Activated effector memory CD4-positive, alpha-beta T cell treated with anti-CD3 and anti-CD28 coated beads, Interleukin-2, amount 50 U/mL, for 16 hours (primary cell): ENCODE measurements at places on chromosomes 1 and 21.

DNA sequence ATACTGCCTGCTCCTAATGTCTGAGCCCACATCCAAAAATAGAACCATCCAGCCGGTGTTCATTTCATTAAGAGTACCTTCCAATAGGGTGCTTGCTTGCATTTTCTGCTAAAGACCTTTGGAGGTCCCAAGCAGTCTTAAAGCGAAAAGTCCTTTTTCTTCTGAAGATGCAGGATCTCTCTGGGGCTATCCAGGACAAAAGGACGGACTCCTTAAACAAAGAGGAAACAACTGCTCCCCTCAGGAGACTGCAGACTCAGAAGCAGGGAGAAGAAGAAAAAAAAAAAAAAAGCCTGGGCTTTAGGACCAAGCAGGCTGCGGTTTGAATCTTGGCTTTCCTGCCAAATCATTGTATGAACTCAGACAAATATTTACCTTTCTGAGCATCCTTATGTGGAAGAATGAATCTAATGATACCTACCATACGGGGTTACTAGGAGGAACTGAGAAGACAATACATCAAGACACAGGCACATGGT lies 204.0 kb downstream of the PLPP3 start:
- DNase-seq, result no peak

- no peak for DNase-seq
Measured at GRCh38 chr1:15023205-15023604, 130.3 kb upstream of the TMEM51 start.

- peak; percentile 68 for DNase-seq
Measured at GRCh38 chr1:89259283-89259971, 13.2 kb downstream of the GBP5 start.

- DNase-seq, result no peak
Measured at GRCh38 chr1:21909286-21909759, 27.8 kb downstream of the HSPG2 start.

DNA sequence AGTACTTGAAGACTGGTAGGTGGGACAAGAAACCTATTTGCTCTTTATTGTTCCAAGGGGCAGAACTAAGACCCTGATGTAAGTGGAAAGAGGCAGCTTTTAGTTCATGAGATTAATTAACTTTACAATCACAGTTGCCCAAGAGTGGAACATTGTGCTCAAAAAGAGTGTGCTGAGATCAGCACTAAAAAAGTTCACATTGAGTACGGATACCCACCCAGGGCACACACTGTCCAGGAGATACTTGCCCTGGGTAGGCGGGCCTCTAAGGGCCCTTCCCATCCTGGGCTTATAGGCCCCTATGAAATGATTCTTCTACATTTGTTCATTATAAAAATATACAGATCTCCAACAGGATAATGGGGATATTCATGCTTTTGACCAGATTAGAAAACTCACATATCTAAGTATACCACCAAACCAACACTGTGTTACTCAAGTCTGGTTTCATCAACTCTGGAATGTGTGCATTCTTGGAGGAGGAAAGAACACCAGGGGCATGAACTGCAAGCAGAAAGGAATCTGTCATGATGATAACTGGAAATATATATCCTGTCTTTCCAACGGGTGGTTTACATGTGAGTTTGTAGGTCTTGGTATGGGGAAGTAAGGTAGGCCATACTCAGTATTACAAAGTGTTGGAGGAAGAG lies 626.2 kb downstream of the SMYD3 start:
- no peak for DNase-seq

GRCh38 chr1:205817364-205817763 lies 4.4 kb upstream of the SLC41A1 start:
- DNase-seq, result no peak

DNA sequence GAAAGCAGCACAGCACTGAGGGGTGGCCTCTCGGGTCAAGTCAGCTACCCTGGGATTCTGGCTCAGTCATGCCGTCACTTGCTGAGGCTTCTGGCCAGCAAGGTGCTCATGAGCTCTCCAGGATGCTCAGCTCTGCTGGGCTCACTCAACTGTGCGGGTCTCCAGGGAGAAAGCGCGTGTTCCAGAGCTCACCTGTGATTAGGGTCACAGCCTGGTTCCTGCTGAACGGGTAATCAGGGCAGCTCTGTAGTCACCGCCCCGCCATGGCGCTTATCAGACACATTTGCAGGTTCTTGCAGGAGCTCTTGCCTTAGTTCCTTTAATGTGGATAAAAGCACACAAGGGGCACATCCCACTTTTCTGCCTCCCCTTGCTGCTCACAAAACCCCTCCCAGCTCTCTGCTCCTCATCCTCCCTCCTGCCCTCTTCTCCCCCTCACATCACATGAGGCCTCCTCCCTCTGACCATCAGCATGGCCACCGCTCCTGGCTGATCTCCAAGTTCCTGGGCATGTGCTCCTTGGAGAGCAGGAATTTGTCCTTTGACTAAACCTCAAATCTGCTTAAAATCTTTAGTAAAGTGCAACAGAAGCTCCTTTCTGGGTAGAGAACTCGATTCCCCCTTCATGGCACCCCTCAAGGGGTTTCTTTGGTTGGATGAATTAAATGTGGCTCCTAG lies 2.0 kb downstream of the PCP4 start:
- no peak for DNase-seq

GRCh38 chr1:118928739-118929554 lies 59.2 kb downstream of the TBX15 start:
- no peak for DNase-seq

DNA sequence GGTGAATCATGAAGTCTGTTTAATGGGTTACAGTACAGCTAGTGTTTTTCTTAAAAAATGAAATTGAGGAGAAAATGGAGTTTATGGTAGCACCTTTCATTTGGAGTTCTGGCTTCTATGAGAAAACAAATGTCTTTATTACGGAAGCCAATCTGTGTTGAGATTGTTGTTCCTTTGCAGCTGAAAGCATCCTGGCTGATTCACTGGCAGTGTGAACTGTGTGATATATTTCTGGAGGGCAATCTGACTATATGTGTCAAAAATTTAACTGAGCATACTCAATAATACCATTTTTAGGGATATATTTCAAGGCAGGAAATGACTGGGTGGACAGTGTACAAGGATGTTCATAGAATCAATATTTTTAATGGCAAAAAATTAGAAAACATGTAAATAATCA lies 46.6 kb upstream of the LYST start:
- no peak for DNase-seq

DNA sequence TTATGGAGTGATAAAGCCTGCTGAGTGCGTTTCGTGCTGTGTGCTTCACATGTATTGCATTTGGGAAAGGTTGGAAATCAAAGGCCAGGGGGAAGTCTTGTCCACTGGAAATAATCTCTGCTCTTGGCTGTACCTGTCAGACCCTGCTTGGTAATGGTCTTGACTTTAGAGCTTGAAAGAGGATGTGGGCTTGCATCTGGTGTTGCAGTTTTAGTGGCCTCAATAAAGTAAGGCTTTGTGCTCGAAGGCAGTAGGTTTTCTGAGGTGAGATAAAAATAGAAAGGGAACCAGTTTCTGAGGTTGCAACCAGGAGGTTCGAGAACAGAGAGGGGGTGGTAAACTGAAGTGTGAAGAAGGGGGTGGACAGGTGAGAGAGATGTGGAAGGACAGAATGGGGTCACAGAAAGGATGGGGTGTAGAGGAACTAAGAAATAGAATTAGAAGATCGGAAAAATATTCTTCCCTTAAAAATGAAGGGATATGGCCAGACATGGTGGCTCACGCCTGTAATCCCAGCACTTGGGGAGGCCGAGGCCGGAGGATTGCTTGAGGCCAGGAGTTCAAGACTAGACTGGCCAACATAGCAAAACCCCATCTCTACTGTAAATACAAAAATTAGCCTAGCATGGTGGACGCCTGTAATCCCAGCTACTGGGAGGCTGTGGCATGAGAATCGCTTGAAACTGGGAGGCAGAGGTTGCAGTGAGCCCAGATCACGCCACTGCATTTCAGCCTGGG lies 1.5 kb downstream of the S100PBP start:
- DNase-seq, result no peak

DNA sequence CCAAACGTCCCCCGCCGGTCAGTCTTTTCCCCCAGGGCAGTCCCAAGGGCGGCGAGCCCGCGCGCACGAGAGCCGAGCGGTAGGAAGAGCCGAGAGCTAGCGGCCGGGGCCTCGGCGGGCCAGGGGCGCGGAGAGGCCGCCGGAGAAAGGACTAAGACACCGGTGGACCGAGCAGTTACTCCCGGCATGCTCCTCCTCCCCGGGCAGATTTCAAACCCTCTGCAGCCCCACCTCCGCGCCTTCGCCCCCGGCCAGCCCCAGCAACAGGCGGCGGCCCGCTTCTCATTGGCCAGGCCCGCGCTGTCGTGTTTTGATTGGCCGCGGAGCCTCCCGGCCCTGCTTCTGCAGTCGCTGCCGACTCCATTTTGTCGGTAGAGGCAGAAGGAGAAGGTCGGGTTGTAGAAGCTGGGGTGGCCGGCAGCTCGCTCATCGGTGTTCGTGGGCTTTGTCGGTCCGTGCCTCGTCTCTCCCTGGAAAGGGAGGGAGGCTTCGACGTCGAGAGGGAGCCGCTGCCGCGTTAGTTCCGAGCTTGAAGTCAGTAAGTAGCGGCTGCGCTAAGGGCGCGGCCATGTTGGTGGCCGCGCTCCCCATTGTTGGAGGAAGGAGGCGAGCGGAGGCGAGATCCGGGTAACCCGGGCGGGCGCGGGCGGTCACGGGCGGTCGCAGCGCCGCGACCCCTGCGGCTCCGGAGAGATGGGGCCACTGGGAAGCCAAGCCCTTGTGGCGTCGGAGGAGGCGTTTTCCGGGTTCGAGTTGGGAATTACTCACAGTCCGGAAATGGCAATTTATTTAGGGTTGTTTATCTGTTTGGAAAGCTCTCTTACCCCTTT lies at the start of gene PNRC2:
Gene PNRC2 (plus strand): TSS at position 368 of the 830 bp plus-strand sequence. CDS start 1,630 bp downstream, outside the sequence.
- peak; percentile 99 for DNase-seq
